GM18507 (cell line): ENCODE measurements at places on chromosomes 13 and 19.

DNA sequence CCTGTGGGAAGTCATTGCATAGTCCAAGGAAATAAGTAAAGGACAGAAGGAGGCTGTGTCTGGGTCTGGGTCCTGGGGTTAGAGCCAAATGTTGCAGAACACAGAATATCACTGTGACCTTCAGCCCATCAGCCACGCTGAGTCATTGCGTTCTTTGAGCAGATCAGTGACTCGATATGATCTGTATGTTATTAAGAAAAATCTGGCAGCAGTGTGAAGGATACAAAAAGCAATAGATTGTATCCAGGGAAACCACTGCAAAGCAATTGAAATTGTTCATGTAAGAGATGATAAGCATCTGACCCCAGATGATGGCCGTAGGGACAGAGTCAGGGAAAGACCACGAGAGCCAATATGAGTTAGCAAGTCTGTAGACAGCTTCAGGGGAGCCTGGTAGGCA lies 1575.1 kb upstream of the SLC10A2 start:
- DNase-seq = no peak

DNA sequence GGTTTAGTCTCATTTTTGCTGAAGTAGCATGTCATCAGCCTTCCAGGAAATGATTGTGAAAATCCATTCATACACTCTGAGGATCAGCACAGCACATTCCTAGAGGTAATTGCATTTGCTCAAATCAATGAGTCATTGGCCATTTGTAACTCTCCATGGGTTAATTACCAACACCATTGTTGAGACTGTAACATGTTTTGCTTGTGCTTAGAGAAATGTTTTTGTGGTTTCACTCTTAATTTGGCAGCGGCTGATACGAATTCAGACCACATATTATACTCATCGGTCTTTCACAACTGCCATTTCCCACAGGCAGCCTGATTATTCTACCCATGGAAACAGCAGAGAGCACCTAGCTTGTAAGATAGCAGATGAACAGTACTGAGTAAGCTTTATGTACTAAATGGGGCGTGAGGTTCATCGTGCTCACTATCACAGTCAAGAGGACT lies 110.3 kb downstream of the NHLRC3 start:
- DNase-seq = no peak

- no peak for DNase-seq
These were observed 13.2 kb upstream of the PAK4 start for GRCh38 chr19:39112338-39112890.

- DNase-seq = no peak
These were observed 705.7 kb downstream of the SLITRK5 start for GRCh38 chr13:88376760-88377388.

DNA sequence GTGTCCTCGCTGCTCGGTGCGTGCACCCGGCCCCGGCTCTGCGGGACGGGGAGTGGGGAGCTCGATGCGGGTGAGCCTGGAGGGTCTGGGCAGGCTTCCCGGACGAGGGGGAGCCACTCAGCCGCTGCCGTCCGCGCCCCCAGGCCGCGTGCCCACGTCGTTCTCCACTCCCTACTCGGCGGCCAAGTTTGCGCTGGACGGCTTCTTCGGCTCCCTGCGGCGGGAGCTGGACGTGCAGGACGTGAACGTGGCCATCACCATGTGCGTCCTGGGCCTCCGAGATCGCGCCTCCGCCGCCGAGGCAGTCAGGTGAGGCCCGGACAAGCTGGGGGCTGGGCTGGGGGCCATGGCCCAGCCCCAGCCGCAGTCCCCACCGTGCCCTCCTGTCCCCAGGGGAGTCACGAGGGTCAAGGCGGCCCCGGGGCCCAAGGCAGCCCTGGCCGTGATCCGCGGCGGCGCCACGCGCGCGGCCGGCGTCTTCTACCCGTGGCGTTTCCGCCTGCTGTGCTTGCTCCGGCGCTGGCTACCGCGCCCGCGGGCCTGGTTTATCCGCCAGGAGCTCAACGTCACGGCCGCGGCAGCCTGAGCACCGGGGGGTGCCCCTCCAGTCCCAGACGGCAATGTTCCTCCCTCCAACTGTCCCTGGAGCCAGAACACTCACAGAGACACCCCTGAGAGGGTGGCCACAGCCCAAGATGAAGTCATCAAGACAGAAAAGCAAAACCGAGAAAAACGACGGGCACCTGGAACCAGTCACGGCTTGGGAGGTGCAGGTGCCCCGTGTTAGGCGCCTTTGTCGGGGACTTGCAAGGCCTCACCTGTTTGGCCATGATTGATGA lies 2.5 kb upstream of the RPL36 start:
- no peak for DNase-seq

DNA sequence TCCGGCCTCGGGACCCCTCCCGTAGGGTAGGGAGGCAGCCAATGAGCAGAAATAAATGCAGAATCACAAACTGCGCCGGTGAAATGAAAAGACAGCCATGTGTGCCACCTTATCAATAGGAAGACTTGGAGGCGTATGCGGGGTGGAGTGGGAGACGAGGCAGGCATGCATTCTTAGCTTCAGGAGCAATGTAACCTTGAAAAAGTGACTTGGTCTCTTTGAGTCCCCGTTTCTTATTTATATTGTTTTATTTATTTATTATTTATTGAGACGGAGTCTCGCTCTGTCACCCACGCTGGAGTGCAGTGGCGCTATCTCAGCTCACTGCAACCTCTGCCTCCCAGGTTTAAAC lies 16.0 kb downstream of the SSC5D start:
- DNase-seq = no peak
